ENCODE measurements at places on chromosomes 2 and 18. TPM values are rescaled to one million over a fixed set of nuclear protein-coding genes. Genes with fewer than 3 reads are reported as not detected.

The CD302 gene
- total RNA-seq = 2.4 TPM

- peak; percentile 2 for DNase-seq
Observed at GRCh38 chr18:47883771-47884413, 46.6 kb downstream of the SMAD2 start.

- DNase-seq = no peak
Observed at GRCh38 chr2:195001924-195002323, 655.1 kb upstream of the SLC39A10 start.

- no peak for DNase-seq
Observed at GRCh38 chr18:59311631-59312030, 6.8 kb downstream of the CPLX4 start.

The PKDCC gene
- total RNA-seq = not detected

DNA sequence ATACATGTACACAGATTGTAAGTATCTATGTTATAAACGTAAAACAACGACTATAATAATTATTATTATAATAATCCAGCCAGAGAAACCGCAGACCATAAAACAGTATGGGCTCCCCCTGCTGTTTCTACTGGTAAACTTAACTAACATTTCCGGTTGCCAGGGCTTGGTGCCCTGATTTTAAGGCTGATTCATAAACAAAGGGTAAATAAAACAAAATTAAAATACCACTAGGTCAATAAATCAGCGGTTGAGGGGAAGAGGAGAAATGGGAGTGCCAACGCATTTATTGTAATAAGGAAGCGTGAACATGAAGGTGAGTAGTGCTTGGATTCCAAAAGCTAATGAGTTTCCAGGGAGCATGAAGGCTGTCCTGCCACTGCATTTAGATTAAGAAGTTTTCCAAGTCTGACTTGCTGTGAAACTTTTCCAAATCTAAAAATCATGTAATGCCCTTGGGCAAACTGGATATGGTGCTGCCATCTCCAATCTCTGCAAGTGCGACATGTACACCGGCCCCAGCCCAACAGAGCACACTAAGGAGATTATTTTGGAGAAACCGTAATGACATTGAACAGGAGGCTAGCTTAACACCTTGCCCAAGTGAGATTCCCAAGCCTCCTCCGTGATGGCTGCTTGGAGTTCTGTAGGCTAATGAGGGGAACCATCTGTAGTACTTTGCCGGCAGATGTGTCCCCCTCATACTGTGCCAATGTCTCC lies 50.7 kb upstream of the HNRNPA3 start:
- no peak for DNase-seq

GRCh38 chr18:35110059-35110458 lies 68.8 kb downstream of the MAPRE2 start:
- no peak for DNase-seq

The MTX2 gene
- 7.1 TPM for total RNA-seq

- no peak for DNase-seq
Observed at GRCh38 chr2:159828738-159829137, 30.7 kb upstream of the CD302 start.

DNA sequence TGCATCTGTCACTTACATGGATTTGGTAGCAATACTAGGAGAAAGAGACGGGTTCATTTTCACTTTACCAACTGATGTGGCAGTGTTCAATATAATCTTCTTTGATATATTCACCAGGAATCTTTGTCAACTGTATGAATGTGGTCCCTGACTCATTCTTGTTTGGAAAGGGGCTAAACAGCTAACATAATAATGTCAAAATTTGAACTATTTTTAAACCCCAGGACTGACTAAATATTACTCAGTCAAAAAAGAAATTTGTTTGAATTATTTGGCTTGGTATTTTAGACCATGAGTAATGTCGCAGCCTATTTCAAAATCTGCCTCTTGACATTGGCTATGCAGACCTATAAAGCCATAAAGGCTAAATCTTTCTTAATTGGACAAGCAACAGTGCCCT lies 413.7 kb upstream of the RGPD4 start:
- no peak for DNase-seq

GRCh38 chr2:227939271-227940027 lies 68.0 kb downstream of the DAW1 start:
- DNase-seq = no peak

The TRIM43 gene
- not detected for total RNA-seq

GRCh38 chr2:170362313-170362870 lies 184.4 kb downstream of the MYO3B start:
- DNase-seq = no peak

GRCh38 chr2:32436150-32436549 lies 79.3 kb downstream of the BIRC6 start:
- no peak for DNase-seq

GRCh38 chr18:79393635-79394533 lies 1.8 kb upstream of the NFATC1 start:
- peak; percentile 41 for DNase-seq

DNA sequence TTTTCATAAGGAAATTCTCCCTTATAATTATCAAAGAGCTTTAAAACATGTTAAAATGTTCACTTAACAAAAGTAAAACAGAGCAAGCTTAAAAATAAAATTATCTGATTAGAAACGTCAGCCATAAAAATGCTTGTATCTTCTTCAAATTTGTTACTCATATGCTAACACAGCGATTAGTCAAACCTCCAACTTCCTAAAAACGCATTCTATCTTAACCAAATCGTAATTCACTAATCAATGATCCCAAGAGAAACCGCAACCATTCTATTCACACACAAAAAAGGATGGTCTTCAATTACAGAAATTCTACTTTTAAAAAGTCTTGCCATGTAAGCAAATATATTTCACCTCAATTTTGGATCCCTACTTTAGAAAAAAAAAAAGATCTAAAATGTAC lies 1.9 kb downstream of the STK17B start:
- no peak for DNase-seq

DNA sequence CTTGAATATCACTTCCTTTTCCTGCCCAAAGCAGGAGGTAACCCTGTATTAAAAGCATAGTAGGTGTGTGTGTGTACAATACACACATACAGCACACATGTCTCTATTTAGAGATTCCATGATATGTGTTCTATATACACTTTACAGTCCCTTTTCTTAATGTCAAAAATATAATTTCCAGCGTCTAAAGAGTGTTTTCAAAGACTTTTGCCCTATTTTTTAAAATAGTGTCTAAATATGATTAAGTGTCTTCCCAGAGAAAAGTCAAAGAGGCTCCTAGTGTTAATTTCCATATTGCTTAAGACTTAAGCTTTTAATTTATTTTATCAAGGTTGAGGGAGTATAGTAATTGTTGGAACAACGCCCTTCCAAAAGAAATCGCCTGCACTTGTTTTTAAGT lies 420.3 kb upstream of the POU3F3 start:
- no peak for DNase-seq

DNA sequence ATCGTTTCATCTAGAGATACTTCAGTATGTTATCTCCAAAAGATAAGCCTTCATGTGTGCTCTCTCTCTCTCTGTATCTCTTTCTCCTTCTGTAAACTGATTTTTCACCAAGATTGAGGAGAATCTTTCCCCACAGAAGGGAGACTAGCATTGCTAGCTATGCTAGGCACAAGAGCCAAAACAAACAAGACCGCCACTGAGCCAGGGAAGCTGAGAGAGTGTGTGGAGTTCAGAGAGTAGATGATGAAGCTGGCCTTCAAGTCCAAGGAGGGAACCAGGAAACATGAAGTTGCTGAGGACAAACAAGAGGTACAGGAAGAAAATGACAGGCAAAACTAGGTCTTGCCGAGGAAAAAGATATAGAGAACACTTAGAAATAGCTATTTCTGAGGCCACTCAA lies 23.4 kb downstream of the DAPL1 start:
- no peak for DNase-seq

Data from CD4-positive, CD25-positive, alpha-beta regulatory T cell (primary cell).